Activated T-helper 1 cell treated with anti-CD3 and anti-CD28 coated beads, Interleukin-2, amount 50 U/mL, for 16 hours (primary cell): ENCODE measurements at places on chromosomes 6 and 20.
A peak's percentile ranks its signal among the peaks of the same experiment; 100 is the strongest.

GRCh38 chr6:117396228-117396627, 29.5 kb downstream of the ROS1 start:
- DNase-seq: no peak

DNA sequence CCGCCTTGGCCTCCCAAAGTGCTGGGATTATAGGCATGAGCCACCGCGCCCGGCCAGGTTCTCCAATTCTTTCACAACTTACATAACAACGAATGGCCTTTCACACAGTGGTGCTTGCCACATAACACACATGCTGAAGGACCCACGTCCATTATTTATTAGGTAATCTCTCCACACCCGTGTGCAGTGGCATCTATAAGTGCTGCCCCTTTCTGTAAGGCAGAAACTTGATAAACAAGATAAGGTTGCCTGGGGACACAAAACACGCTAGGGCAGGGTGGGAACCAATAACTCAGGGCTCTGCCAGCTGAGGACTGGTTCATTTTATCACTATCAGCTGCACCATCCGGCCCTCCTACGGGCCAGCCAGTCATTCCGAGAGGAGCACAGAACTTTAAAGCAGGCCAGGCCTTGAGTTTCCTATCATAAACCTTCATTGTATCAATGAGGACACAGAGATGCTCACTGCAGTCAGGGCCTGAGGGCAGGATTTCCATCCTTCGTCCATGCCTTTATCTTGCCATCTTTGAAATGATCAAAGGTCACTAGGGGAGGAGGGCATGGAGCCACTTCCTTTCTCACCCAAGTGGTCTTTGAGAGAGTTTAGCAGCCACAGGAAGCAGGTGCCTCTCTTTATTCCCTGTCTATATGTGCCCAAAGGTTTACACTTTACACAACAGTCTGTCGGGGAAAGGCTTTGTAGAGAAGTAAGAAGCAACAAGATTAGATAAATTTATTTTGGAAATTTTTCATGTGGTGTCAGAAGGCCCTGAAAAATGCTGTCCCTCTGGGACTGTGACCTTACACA, 37.6 kb downstream of the GPLD1 start:
- no peak for DNase-seq

DNA sequence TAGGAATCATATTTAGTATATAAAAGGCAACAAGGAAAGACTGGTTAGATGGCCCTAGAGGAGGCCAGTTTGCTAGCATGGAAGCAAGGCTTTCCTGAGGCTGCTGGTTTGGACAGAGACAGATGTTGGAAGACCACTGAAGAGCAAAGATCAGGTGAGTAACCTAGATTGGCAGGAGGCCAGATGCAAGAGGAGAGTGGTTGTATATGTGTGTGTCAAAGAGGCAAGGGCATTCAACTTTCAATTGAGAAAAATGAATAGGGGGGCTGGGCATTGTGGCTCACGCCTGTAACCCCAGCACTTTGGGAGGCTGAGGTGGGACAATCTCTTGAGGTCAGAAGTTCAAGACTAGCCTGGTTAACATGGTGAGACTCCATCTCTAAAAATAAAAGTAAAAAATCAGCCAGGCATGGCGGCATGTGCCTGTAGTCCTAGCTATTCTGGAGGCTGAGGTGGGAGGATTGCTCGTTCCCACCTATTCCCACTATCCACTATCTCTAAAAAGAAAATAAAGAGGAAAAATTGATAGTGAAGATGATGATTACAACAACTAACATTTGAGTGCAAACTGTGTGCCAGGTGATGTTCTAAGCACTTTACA, 79.8 kb downstream of the PRDM1 start:
- no peak for DNase-seq

DNA sequence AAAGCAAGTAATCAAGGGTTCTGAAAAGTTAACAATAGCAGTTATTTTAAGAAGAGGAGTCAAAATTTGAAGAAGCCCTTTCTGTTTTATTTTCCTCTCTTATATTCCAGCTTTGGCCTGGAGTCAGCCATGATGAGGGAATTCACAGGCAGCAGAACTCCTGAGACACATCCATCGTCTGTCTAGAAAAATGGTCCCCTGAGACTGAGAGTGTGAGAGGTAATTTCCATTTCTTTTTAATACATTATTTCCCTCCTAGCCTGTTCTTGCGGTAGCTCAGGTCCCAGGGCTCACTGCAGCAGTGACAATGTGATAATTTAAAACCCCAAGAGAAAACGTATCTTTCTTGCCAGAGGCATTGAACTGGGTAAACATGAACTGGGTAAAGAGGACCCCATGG, 296.0 kb downstream of the SMOC2 start:
- DNase-seq: no peak

- DNase-seq: no peak
These were observed 809.7 kb downstream of the MAFB start for GRCh38 chr20:39879296-39879695.

DNA sequence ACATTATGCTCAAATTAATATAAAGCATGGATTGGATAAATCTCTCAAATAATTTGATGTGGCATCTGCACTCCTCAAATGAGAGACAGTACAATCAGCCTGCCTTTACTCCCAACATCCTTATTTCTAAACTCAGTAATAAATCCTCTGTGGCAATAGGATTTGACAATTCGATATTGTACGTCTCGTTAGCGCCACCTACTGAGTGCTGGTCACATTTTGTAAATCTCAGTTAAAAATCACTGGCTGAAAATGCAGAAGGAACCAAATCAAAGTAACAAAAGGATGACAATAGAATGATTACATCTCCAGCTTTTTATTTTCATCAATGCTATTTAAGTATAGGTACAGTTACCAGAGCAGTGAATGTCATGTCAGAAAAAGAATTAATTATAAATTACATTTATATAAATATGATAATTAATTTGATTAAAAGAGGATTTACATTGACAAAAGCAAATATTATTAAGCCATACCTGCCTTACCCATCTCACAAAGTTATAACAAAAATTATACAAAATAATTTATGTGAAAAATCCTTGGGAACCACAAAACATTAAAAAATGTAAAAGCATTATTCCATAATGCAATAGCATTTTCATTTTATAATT, 20.2 kb upstream of the GJE1 start:
- peak; percentile 27 for DNase-seq

- DNase-seq: no peak
These were observed 36.5 kb upstream of the TNFAIP3 start for GRCh38 chr6:137830511-137830911.

DNA sequence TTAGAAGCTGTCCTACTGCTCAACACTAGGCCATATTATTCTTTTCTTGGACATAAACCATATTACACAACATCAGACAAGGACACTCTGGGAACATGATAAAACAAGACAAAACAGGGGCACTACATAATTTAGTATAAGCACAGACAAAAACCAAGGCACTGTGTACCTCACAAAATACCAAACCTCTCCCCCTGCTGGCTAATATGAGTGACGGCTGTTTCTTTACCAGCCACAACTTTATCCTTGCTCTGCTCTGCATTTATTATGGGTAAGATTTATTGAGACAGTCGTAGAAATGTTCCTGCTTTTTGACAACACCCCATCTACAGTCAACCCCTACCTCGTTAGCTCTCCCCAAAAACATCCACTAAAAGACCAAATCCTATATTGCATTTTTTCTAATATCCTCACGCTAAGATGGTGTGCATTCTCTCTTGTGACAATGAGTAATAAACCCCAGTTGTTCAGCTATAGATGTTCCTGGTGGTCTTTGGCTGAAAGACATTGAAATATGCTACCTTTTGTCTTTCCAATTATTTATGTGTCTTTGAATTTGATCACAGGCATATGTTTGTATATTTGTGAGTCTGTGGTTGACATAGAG, 23.8 kb upstream of the POLR1H start:
- DNase-seq: no peak

GRCh38 chr6:110398778-110399177, 16.6 kb downstream of the DDO start:
- DNase-seq: no peak

GRCh38 chr6:45494416-45495135, 116.8 kb upstream of the SUPT3H start:
- no peak for DNase-seq

DNA sequence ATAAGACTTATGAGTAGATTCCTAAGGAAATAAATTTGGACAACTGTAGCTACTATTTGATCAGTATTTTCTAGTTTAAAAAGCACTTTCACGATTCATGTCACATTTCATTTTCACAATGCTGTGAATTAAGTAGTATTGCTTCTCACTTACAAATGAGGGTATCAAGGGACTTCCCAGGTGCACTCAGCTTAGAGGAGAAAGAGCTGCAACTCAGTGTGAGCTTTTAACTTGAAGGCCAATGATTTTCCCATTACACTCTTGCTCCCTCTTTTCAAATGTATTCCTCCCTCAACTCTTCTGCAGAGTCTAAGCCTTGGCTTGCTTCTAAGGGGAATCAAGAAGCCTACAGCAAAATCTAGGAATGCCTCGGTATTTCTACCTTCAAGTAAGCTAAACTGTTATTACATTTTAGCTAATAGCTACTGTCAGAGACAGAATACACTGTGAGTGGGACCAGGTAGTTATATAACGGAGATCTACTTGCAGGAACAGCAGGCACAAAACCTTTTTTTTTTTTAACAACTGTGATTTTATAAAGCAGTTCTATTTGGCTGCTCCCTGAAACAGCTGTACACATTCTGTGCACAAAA, 339.0 kb downstream of the SYNE1 start:
- DNase-seq: no peak

- DNase-seq: no peak
These were observed 46.5 kb upstream of the MYLIP start for GRCh38 chr6:16082361-16082760.

GRCh38 chr20:59220161-59220560, 56.5 kb downstream of the ZNF831 start:
- DNase-seq: no peak

GRCh38 chr6:84350397-84350796, 123.0 kb upstream of the CEP162 start:
- DNase-seq: no peak

DNA sequence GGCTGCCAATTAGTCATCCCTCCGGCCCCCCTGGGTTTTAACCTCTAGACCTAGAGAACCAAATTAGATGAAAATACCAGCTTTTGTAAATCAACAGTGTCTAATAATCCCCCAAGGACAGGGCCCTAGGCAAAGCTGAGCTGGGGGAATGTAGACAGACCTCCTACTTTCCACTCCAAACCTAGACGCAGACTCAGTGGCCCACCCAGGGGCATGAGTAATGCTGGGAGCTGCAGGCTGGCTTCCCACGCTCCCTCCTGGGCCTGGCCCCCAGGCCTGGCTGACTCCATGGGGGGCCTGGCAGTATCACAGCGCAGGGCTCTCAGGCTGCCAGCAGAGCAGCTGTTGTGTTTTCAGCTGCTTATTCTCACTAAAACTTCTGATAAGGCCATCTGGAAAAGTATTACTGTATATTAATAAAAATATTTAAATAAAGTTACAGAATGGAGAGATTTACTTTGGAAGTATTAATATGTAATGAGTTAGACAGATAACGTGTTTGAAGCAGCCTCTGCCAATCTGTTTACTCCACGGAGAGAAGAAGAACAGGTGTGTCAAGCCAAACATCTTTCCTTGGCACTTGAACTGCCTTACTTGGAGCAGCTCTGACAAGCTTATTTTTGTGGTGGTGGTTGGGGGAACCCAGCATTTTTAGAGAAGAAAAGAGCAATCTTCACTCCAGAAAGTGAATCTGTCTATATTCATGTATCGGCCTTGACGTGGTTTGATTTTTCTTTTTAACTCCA, 144.0 kb upstream of the AGPAT4 start:
- DNase-seq: no peak

DNA sequence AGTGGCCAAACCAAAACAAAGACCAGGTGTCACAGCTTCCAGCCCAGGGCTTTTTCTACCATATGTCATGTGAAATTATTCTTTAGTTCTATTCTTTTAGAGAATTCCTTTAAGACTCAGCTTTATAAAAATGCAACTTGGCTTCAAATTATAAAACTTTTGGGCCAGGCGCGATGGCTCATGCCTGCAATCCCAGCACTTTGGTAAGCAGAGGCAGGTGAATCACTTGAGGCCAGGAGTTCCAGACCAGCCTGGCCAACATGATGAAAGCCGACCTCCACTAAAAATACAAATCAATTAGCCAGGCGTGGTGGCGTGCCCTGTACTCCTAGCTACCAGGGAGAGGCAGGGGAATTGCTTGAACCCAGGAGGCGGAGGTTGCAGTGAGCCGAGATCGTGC, 210.3 kb upstream of the ARG1 start:
- no peak for DNase-seq

GRCh38 chr6:170449835-170450753, 103.0 kb downstream of the PSMB1 start:
- no peak for DNase-seq

DNA sequence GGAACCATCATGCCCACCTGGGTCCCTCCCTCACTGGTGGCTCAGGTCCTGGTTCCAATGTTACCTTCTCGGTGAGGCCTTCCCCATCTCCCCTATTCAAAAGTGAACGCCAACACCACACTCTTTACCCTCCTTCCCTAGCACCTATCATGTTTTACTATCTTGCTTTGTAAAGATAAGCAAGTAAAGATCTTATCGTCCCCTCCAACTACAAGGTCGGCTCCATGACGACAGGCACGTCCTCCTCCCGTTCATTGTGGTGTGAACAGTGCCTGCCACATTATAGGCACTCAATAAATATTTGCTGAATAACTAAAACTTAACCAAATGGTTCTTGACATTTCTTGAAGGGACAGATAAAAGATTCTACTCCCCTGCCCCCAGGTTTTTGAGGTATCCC, 147.1 kb downstream of the PREX1 start:
- no peak for DNase-seq

DNA sequence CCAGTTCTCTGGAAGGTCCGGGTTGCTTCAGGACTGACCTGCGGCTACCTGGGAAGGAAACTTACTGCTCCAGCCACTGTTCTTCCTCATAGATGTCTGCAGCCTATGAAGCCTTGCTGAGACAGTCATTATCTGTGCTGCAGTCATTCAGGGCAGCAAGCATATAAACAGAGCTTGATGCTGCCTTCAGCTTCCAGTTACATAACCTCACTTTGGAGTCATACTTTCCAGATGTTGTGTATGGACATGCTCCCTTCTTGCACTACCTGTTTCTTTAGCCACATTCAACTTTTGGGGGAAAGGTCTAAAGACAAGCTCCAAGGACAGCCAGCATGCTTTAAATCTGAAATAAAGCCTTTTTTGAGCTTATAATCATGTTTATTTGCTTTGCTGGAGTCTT, 98.1 kb downstream of the SLC24A3 start:
- no peak for DNase-seq

GRCh38 chr20:61744691-61745396, 320.8 kb downstream of the TAF4 start:
- no peak for DNase-seq

- DNase-seq: no peak
These were observed 28.3 kb upstream of the CARMIL1 start for GRCh38 chr6:25250878-25251277.

DNA sequence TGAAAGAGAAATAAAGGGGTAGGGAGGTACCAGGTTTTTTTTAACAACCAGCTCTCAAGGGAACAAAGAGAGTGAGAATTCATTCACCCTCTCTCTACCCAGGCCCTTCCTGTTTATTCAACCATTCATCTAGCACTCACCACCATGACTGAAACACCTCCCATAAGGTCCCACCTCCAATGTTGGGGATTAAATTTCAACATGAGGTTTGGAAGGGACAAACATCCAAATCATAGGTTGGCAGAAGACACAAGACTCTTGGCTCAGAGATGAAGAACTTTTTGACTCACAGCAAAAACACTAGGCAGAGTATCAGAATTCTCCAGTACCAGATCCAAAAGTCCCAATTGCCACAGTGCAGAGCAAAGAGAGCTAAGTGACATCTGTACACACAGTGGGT, 186.3 kb downstream of the EDN1 start:
- DNase-seq: no peak
